ENCODE measurements at places on chromosomes 16 and 17.

- no peak for DNase-seq
Observed at GRCh38 chr16:78892951-78893733, 707.4 kb downstream of the MAF start.

GRCh38 chr17:1170739-1171138, 9.0 kb downstream of the ABR start:
- no peak for DNase-seq

GRCh38 chr17:78777881-78778280, 4.2 kb downstream of the CYTH1 start:
- no peak for DNase-seq

DNA sequence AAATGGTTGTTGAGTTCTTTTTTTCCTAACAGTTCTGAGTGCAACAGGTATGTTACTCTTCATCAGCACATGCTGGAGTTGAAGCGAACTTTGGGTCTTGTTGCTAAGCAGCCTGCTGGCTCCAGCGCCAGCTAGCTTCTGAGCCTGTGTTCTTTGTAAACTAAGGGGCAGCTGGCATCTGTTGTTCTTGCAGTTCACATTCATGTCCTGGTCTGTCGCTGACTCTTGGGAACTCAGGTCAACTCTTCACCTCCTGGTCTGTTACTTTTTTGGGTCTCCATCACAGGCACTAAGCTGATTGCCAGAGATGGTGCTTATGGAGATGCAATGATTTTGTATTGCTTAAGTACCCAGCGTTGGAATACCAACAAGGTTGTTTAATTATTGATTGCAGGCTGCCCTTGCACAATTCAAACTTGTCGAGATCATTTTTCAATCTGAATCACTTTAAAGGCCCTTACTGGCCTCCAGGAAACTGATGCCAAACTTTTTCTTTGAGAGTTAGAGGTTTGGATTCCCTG, 40.9 kb downstream of the USP10 start:
- no peak for DNase-seq

DNA sequence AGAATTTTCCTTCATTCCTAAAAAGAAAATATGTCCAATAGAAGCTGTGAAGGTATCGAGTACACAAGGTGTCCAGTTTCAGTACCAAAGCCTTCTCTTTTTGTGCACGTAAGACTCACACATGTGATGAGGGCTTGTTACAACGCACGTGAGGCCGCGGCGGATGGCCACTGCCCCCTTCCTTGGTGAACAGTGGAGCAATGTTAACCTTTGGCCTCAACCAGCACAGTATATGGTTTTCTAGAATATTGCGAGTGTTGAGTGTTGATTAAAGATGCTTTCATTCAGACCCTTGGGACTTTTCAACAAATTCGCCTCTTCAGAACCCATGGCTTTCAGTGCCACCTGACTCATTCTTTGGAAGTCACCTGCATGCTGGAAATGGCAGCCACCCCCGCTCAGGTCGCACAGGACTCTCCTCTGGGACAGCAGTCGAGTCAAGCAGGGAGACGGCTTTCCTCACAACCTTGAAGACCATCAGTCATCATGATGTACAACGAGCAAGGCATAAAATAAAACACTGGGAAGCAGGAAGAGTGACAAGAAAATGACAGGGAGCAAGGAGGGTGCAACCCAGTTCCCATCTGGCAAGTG, 14.5 kb downstream of the MAP1LC3B start:
- DNase-seq = no peak

DNA sequence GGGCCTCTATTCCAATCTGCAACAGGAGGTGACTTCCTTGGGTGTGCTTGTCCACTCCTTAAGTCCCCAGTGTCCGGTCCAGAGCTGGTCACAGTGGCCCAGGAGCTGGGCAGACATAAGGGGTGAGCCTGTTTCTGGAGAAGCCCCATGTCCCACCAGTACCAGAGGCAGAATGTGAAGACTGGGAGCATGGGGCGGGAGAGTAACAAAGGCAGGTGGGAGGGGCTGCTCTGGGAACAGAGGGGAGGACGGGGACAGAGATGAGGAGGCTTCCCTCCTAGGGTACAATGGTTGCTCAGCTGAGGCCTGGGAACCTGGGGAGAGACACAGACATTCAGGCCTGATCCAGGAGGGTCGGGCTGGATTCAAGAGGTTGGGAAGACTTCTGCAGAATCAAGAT, 323.3 kb upstream of the TNRC6C start:
- no peak for DNase-seq

DNA sequence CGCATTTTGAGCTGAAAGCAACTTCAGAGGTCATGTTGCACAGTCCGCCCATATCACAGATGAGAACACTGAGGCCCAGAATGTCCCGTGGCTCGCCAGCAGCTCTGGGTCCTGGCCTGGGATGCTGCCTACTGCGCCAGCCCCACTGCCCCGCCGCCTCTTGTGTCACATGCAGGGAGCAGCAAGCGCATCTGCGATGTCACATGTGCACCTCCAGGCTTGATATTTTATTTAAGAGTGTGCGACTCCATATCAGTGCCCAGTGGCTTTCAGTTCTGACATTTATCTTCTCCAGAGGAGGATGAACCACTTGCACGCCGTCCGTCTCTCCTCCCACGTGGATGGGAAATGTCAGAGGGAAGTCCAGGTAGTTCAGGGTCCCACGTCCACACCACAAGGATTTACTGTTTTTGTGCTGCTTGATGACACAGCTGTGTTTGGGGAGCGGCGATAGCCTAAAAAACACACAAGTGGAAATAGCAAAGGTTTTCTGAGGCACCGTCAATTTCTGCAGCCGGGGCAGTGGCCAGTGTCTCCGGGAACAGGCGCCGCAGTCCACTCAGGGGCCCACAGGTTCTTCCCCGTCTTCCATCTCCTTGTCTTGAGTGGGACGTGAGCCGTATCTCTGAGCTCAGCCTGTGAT, 7.0 kb upstream of the RBFOX3 start:
- no peak for DNase-seq

GRCh38 chr17:19656336-19656735, 7.8 kb downstream of the ALDH3A2 start:
- DNase-seq = no peak

- no peak for DNase-seq
Observed at GRCh38 chr16:89974870-89975269, 26.3 kb downstream of the DEF8 start.

- peak; percentile 31 for DNase-seq
Observed at GRCh38 chr17:48647103-48647962, 21.2 kb upstream of the HOXB9 start.

DNA sequence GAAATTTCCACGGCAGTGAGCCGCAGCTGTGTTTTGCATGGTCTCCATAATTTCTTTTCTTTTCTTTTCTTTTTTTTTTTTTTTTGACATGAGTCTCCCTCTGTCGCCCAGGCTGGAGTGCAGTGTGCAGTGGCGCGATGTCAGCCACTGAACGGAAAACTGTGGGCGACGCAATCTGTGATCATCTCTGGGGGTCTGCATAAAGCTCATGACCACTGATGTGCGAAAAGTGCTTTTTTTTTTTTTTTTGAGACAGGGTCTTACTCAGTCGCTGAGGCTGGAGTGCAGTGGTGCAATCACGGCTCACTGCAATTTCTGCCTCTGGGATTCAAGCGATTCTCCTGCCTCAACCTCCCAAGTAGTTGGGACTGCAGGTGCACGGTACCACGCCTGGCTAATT, 117.6 kb downstream of the ABCC6 start:
- no peak for DNase-seq

DNA sequence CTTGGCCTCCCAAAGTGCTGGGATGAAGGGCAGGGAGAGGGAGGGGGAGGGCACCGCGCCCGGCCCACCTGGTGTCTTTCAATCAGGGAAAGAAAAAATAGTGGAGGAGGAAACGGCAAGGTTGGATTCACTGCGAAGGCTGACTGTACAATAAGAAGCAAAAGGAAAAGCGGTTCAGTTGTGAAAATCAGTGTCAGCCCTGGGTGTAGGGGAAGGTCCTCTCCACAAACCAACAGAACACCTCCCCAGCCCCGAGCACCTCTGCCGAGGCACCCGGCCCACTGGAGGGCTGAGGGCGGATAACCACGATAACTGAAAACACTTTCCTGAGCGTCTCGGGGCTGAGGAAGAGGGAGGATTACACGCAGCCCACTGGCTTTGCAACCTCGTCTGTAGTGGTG, 1.4 kb upstream of the SPG7 start:
- DNase-seq = no peak

DNA sequence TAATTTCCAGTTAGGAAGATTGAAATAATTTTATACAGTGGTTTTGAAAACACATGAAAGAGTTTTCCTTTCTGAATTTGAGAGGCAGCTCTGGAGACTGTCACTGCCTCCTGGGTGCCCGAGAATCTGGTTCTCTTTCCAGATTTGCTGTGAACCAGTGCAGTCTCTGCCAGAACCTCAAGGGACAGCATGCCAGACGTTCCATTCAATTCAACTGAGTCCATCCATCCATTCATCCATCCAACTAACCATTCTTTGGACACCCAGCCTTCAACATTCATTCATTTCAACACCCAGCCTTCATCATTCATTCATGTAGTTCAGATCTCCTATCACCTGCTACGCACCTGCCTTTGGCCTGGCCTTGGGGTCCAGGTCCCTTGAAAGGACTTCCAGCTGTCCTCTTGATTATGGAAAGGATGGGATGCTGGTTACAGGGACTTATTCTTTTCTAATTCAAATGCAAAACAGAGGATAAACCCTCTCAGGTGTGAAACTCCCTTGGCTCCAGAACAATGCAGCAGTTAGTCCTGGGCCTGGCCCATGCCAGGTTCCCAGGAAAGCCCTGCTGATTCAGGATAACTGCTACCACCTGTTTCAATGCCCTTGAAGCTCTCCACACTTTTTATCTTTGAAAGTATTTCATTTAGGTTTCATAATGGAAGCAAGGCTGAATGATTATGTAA, 68.7 kb downstream of the WSCD1 start:
- DNase-seq = no peak

DNA sequence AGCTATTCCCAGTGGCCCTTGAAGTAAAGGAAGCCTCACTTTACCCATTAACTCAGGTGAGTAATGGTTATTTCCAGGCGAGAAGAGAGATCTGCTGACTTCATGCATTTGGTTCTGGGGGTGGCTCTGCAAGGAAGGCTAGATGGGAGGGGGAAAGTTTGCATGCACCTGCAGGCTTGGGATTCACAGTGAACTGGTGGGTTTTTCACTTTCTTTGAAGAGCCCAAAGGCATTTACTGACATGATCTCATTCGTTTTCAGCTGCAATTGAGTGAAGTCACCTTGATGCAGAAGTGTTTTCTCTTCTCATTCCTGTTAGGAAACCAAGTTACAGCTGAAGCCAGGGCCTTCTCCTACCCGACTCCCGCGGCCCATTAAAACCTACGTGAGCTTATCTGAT, 131.0 kb upstream of the N4BP1 start:
- DNase-seq = no peak

GRCh38 chr17:75460295-75460694, 3.9 kb downstream of the TMEM94 start:
- DNase-seq = no peak

DNA sequence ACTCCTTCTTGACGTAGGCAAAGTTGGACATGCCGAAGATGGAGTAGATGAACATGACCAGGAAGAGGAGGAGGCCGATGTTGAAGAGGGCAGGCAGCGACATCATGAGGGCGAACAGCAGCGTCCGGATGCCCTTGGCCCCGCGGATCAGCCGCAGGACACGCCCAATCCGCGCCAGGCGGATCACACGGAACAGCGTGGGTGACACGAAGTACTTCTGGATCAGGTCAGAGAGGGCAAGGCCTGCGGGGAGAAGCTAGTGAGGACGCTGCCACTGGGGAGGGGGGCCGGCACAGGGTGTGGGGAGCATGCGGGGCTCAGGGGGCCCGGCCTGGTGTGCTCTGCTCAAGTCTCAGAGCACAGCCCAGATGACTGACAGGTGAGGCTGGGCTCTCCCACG, 9.6 kb upstream of the CD79B start:
- DNase-seq = no peak

GRCh38 chr16:8634991-8635736, 13.7 kb downstream of the METTL22 start:
- DNase-seq = peak; percentile 43

DNA sequence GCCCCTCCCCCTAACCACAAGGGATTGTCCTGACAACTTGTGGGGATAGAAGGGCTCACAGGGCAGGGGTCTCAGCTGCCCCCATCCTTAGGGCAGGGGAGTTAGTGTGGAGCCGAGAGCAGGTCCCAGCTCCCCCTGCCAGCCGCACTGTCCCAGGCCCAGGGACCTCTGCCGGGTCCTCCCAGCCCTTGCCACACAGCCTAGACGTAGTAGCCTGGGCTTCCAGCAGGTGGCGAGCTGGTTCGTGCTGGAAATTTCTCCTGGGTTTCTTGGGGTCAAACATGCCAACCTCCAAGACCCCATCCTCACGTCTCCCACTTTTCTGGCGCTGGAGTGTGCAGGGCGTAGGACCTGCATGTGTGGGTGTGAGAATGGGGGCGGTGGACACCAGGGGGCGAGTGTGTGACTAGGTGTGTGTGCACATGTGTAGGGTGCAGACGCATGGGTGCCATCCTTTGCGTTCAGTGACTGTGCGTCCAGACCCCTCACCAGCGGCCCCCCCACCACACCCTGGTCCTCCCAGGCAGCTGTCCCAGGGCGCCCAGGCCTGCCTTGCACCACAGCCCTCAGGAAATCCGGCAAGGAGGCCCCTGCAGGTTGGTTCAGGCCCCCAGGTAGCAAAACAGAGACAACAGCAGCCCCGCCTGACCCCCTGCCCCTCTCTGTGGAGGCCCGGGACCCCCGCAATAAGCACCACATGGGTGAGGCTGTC, 29.5 kb downstream of the SBK1 start:
- DNase-seq = peak; percentile 77

DNA sequence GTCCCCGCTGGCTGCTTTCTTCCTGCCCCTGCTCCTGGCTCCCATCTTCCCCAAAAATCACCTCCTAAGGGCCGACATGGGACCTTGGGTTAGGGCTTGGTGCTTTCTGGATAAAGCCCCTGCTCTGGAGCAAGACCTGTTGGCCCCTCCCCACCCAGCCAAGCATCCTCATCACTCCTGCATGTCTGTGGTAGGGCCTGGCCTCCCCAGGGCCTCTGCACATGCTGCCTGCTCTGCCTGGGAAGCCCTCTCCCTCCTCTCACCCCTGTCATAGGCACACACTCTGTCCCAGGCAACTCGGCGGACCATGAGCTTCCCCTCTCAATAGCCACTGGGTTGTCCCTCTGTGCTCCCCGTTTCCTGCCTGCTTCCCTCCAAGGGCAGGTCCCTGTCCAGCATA, 35.2 kb downstream of the CFAP20 start:
- no peak for DNase-seq

DNA sequence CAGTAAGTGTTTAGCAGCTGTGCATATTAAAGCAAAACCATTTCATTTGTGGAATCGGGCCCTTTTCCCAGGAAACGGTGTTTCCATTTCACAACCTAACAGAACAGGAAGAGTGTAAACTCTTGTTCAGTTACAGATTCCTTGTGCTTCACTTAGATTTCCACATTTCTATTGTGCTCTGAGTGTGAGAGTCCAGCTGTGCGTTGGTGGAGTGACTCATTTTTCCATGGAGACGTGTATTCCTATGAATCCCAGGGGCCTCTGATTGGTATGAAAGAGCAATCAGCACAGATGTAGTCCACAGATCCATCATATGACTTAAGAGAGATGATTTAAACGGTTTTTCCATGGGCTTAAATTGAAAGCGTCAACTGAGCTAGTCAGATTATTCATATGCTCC, 13.3 kb upstream of the CAVIN1 start:
- DNase-seq = peak; percentile 79
